KG1 (cell line): ENCODE measurements at places on chromosomes 5 and 9.

DNA sequence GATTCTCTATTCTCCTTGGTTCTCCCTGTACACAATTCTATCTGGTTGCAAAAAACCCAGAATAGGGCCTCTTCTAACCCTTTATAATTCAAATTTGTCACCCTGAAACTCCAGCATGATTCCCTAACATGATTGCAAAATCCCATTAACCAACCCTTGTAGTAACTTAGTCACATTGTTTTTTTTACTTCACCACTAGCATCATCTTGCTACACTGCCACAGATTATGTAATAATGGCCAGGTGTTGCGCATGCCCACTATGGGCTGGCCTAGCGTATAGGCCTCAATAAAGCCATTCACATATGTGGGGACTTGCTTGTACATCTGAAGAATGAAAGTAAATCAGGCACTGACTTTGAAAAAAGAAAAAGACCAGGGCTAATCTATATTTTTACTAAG, 25.7 kb downstream of the FAM170A start:
- DNase-seq = no peak

- DNase-seq = no peak
These were observed 88.9 kb upstream of the TRPM3 start for GRCh38 chr9:71210326-71210725.

DNA sequence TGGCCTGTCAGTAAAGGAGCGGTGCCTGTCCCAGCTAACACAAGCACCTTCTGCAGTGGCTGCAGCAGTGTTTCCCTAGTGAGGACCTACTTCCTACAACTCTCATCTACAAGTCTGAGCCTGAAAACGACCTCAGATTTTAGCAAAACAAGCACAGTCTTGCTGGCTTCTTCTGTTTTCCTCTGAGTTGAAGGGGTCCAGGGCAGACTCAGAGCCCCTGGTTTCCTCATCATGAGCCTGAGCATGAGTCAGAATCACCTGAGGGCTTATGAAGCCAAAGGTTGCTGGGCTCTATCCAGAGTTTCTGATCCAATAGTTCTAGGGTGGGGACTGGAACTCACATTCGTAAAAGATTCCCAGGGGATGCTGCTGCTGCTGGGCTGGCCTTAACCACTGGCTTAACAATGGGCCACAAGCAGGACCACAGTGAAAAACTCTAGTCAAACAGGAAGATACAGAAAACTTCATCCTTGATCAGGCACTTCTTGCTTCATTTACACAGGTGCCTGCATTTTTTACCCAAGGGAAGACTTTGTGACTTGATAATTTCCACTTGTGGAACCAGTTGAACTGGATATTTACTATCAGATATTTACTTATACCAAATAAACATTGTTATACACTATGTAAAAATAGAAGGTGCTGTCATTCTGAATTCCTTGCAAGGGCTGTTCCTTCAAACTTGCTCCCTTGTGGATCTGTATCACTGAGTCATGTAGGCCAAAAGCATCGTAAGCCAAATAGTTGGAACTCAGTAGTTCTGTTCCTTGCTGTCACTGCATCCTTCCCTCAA, 4.3 kb upstream of the ACER2 start:
- DNase-seq = no peak

DNA sequence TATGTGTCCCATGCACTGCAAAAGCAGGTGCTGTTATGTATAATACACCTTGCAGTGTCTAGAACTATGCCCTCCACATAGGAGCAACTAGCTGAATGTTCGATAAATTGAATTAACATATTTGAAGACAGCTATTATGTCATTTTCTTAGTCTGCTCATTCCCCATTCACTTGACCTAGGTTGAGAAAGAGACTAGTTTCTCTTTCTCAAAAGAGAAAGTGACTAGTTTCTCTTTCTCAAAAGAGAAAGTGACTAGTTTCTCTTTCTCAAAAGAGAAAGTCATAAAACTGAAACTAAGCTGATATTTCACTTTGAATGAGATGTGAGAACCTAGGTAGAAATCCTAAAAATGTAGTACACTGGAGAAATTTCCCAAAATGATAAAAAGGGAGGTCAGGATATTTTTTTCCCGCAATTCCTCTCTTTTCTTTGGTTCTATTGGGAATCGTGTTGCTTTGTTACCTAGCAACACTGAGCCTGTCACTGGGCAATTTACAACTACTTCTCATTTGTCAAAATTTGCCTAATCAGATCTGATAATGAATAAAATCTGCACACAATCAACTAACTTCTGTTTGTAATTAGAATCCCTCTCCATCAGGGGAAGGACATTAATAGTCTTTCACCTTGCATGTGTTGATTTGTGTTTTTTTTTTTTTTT, 132.0 kb upstream of the GRIA1 start:
- DNase-seq = no peak

DNA sequence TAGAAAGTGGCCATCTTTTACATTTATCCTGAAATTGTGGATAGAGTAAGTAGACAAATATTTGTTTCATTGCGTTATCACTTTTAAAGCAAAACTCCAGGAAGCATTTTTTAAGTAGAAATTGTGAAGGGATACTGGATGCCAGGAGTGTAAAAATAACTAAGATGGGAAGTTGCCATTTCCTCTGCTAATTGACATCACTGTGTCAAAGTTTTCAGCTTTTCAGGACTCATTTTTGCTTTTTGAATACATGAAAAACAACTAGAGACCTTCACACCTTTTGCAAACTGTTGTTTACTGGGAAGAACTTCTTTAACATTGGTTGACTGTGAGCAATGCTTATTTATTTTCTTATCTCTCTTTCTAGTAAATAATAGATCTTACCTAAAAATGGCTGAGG, 337.5 kb downstream of the NR2F1-AS1 start:
- no peak for DNase-seq

DNA sequence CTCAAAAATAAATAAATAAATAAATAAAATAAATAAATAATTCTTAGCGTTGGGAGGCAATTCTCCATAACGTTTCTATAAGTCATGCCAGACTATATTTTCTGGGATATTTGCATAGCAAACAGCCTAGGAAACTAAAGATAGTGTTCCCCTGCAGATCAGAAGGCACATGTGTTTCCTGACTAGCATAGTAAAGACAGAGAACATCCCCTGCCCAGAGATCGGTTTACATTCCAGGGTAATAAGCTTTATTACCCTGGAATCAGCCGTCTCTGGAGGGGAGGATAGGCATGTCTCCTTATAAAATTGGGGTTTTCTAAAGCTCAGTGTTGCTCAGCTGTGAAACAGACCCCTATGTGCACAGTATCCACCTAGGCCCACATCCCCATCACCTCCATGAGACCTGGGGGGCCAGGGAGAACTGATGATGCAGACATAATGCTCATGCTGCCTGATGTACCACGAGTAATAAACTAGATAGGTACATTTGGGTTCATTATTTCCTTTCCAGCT, 36.9 kb upstream of the IFNK start:
- DNase-seq = no peak

DNA sequence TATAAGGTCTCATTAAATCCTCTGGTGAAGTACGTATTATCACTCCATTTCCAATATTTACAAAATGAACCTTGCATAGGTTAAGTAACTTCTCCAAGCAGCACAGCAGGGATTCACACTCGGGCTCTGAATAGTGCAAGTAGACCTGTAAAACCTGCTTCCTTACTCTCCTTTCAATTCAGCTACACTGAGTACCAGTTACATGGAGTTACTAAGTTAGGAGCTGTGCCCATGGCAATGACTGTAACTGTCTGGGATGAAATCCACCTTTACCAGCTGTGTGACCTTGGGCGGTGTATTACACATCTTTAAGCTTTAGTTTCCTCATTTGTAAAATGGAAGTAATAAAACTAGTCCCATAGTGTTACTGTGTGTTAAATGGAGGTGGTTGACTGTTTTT, 15.9 kb upstream of the MOB3B start:
- DNase-seq = no peak

DNA sequence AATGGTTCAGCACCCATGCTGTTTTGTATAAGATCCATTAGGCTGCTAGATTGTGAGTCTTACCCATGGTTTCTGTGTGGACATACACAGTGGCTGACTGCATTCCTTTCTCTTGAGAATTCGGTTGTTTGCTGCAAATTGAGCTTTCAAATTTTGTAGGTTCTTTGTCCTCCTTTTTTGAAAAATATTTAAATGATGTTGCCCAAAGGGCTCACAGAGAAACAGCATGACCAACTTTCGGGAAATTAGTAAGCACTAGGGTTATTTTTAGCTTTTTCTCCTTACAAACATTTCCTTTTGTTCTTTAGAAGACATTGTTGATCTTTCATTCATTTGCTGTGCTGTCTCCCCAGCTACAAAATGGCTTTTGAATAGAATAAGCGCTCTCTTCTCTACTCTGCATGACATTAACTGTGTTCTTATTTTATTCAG, 79.4 kb downstream of the NLN start:
- DNase-seq = no peak

- no peak for DNase-seq
These were observed 3.9 kb downstream of the FLT4 start for GRCh38 chr5:180645274-180646204.

- DNase-seq = no peak
These were observed 3.8 kb downstream of the P4HA2 start for GRCh38 chr5:132223861-132224260.

- no peak for DNase-seq
These were observed 118.4 kb downstream of the MARCHF3 start for GRCh38 chr5:126911986-126912385.

DNA sequence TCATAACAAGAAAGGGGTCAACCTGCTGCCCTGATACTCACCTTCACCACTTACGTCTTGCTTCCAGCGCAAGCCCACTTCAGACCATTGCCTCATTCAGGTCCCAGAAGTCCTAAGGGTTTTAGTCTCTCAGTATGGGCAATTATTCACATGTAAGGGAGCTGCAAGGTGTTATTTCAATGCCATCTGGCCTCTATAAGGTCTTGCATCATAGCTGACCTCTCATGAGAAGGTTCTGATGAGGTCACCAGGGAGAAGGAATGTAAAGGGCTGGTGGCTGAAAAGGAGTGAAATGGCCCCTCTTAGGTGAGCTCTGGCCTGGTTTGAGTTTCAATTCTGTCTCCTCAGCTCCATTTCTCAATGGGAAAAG, 1.5 kb upstream of the MARCHF3 start:
- no peak for DNase-seq

- no peak for DNase-seq
These were observed 37.0 kb downstream of the C5orf22 start for GRCh38 chr5:31569068-31569467.

DNA sequence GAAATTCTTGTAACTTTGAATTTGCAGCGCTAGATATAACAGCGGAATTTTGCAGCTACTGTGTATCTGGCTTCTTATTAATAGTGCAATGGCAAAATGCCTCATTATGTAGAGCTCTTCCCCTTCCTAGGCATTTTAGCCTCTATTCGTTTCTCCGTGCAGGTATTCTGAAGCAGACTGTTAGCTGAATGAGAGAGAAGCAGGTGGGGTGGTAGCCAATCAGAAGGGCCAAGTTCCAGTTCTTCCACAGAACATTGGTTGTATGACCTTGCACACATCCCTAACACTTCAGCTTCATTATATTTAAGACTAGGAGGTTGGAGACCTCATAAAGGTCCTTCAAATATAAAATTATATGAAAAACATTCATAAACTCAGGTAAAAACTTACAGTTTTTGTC, 1.2 kb upstream of the VPS13A start:
- DNase-seq = no peak

- no peak for DNase-seq
These were observed 1167.6 kb downstream of the CDH12 start for GRCh38 chr5:21685522-21685921.

DNA sequence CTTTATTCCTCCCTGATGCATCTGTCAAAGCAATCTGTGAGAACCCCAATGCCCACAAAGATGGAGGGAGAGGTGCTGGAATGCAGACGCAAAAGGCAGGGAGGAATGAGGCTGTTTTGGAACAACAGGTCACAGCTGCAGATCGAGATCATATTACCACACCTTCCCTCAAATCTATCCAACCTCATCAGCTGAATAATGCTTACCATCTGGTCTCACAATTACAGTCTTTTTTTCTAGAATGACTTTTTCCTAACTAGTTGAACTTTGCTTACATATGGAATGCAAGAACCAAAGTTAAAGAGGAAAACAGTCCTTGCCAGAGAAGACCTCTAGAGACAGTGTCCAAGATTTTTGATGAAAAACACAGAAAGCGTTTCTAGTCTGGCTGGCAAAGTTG, 158.1 kb downstream of the LPAR1 start:
- DNase-seq = no peak

DNA sequence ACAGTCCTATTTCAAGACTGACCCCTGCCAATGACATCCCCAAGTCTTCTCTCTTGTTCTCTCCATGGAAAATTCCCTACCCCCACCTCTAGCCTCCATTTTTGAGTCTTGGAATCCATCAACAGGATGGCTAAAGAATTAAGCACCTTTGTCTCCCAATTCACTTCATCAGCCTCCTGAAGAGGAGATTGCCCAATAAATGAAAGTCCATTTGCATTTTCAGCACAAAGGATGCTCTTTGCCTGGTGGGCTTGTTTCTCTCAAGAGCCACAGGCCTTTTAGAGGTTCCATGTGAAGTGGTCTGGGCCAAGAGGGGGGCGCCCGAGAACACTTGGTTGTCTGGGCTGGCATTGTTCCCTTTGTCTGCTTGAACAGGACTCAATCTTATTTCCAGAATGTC, 12.6 kb downstream of the HSD17B3 start:
- DNase-seq = no peak
